ENCODE measurements at places on chromosomes 7 and 10. TPM values are rescaled to one million over a fixed set of nuclear protein-coding genes. Genes with fewer than 3 reads are reported as not detected.

Gene CALML5
- total RNA-seq, result not detected

Gene CALHM1
- total RNA-seq, result not detected

Gene CFTR
- 0.68 TPM for total RNA-seq

DNA sequence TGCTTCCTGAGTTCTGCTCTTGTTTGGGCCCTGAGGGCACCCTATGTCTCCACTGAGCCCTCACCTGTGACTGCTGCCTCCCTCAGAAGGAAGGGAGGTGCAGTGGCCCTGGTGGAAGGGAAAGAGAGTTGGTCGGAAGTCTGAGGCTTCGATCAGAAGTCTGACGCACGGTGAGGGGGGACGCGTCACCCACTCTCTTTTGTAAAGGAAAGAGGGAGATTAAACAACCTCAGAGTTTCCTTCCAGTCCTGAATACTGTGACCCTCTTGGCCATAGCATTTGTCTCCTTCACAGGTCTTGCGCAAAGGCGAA, 31.4 kb upstream of the TRIM8 start:
- no peak for DNase-seq

- no peak for DNase-seq
Measured at GRCh38 chr10:70267161-70267933, 16.5 kb downstream of the NPFFR1 start.

DNA sequence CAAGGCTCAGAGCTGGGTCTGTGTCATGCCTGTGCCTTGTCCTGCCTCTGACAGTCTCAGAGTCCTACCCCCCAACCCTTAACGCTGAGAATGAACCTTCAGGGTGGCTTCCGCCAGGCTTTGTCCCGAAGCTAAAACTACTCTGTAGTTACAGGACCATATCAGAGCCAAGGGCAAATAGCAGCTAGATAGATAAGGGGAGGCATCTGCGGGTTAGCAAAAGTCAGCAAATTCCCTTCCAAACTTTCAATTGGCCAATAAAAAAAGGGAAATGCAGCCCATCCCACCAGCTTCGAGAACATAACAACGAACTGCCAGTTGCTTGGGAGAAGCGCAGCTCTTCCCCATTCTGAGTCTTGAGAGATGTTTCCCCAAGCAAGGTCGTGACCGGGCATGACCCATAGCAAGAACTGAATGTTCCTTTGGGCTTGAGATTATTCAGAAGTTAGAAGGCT, 17.7 kb downstream of the CCL24 start:
- peak; percentile 64 for DNase-seq

DNA sequence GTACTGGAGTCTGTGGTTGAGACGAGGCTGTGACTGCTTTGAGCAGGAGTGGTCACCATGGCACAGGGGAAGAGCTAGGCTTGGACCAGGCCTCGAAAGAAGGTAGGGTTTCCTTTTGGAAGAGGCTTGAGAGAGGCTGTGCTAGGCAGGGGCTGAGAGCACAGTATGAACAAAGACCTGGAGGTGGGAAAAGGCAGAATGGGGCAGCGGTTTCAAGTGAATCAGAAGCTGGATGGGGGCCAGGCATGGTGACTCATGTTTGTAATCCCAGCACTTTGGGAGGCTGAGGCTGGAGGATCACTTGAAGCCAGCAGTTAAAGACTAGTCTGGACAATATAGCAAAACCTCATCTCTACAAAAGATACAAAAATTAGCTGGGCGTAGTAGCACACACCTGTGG, 65.9 kb downstream of the CLIP2 start:
- DNase-seq, result peak; percentile 53

DNA sequence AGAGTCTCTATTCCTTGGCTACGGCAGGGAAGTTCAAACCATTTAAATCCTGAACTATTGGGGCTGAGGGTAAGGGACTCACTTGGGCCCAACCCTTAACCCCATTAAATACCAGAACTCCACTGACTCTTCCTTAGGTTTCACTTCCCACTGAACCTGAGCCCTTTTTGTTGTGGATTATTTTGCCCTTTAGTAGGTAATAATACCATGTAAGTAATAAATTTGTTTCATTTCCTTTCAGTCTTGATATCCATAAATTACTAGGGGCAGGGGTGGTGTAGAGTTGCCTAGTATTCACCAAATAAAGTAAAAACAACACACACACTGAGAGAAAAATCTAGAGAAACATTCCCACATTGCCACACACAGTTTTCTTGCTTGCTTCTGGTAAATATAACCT, 352.0 kb downstream of the PCDH15 start:
- no peak for DNase-seq

Data from left cardiac atrium (tissue), 4 donors.